ENCODE measurements at places on chromosomes 7 and 10.

GRCh38 chr10:3528823-3529403, 256.1 kb downstream of the KLF6 start:
- DNase-seq, result no peak

- DNase-seq, result no peak
Measured at GRCh38 chr10:109765838-109766237, 157.5 kb downstream of the XPNPEP1 start.

GRCh38 chr7:112143582-112143981, 62.6 kb downstream of the DOCK4 start:
- no peak for DNase-seq

DNA sequence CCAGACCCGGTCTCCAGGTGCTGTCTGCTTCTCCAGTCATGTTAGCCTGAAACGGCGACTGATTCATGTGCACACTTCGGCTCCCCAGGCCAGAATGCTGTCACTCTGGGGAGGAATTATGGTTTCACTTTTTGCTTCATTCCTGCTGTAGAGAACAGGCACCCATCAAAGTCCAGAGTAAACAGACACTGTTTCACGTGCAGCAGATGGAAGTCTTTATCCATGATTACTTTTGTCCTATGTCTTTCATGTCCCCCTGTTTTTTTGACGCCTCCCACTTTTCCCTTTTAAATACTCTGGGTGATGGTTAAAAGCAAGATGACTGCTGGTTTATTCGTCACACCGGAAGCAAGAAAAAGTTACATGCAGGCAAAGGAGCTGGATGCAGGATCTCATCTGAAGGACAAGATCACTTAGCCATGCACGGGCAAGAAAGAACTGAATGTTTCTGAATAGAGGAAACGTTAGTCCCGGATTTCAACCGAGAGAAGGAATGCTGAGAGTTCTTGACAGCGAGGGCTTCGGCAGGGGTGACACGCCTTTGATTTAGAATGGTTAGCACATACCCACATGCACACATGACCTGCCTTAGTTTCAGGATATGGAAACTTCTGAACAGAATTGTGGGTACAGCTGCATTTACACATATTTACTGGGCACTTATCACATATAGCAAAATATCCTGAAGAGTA, 250.0 kb upstream of the KLF6 start:
- no peak for DNase-seq

DNA sequence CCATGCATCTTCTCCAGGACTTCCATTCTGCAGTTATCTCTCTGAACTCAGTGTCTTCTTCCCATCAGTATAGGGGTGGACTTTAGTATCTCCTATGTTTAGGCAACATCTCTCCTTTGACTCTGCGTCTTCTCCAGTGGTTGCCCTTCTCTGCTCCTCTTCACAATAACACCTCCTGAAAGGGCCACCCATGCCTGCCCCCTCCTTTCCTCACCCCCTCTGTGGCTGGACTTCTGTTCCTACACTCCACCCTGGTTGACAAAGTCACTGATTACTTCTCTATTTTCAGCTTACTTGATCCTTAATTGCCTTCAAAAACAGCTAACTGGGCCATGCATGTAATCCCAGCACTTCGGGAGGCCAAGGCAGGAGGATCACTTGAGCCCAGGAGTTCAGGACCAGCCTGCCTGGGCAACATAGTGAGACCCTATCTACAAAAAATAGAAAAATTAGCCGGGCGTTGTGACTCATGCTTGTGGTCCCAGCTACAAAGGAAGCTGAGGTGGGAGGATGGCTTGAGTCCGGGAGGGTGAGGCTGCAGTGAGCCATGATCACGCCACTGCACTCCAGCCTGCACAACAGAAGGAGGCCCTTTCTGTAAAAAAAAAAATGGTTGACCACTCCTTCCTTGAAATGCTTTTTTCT, 13.7 kb downstream of the SRGN start:
- no peak for DNase-seq

DNA sequence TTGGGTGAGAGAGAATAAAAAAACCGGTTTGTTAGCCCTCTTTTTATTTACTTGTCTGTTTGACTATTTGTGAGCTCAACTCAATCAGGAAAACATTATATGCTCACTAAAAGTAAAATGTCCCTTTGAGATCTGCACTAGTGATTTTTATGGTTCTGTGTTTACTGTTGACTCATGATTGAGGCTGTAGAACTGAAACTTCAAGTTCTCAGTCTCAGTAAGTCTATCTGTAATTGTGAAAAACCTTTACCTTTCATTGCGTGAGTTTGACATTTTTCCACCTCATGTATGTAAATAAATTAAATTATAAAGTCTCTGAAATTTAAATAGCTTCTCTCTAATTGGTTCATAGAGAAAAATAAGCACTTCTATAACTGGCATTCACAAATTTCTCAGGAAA, 17.0 kb upstream of the CASD1 start:
- no peak for DNase-seq

DNA sequence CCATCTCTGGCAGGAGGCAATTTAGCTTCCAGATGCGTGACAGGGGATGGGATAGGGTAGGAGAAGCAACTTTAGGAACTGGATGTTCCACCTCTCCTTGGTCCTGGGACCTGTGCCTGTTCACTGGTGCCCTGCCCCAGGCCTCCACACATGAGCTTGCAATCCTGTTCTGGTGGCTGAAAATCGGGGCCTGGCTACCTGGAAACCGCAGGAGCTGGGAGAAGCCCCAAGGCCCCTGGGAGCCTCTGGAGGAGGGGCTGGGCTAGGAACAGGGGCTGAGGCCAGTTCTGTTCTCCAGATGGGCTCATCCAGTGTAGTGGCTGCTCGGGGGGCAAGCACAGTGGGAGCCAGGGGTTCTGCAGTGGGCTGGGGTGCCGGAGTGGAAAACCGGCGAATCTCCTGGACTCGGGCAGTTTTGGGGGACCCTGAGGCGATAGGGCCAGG, 5.3 kb upstream of the MYOZ1 start:
- peak; percentile 83 for DNase-seq

DNA sequence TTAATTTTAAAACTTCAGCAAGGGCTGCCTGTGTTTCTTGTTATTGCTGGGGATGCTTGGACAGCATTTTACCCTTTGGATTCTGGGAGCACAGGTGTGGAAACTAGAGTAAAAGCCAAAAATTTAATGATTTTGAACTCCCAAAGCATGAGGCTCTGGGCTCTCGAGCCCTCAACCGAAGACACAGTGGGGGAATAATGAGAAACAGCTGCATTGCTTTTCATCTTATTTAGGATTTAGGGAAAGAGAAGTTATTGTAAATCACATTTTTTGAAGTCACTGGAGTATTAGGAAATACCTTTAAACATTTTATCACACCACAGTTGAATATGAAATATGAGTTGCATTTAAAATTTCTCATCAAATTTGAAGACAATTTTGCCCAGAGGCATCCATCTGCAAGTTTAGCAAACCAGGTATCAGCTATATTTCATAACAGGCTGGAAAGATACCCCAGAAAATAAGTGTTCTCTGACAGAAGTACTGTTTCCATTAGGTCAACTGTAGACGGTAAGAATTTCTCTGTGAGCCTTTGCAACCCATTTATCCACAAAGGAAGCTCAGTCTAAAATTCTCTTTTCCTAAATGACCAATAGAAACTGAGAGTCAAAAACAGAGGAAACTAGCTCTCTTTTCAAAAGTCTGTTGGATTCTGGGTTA, 290.6 kb upstream of the PHYHIPL start:
- DNase-seq, result no peak

- DNase-seq, result no peak
Measured at GRCh38 chr7:152859781-152860191, 100.2 kb downstream of the ACTR3B start.

GRCh38 chr10:133347710-133348517, 741 bp downstream of the PRAP1 start:
- DNase-seq, result no peak
